Kidney (tissue), 22 donors: ENCODE measurements at places on chromosomes 12 and 14. TPM values are rescaled to one million over a fixed set of nuclear protein-coding genes. Genes with fewer than 3 reads are reported as not detected.

The SMCO3 gene
- polyA plus RNA-seq = 10.9 TPM

The RASSF9 gene
- 1.0 TPM for polyA plus RNA-seq

The NUAK1 gene
- polyA plus RNA-seq = 2.9 TPM

The RERGL gene
- polyA plus RNA-seq = 48.4 TPM

The BEGAIN gene
- polyA plus RNA-seq = 0.52 TPM

The AMDHD1 gene
- 5.9 TPM for polyA plus RNA-seq

The SYNE2 gene
- 65.9 TPM for polyA plus RNA-seq

The DDIT3 gene
- polyA plus RNA-seq = 83.1 TPM

The HEATR5A gene
- polyA plus RNA-seq = 8.0 TPM

The LTB4R2 gene
- polyA plus RNA-seq = 0.67 TPM

The HRK gene
- polyA plus RNA-seq = not detected

The CLEC2D gene
- polyA plus RNA-seq = 2.5 TPM

The ACVRL1 gene
- polyA plus RNA-seq = 29.1 TPM

The CREBL2 gene
- polyA plus RNA-seq = 35.8 TPM

The TOMM20L gene
- not detected for polyA plus RNA-seq

The WIF1 gene
- not detected for polyA plus RNA-seq

The BIN2 gene
- 3.4 TPM for polyA plus RNA-seq

The MGP gene
- 745 TPM for polyA plus RNA-seq

The OR6C1 gene
- not detected for polyA plus RNA-seq

The TBX3 gene
- polyA plus RNA-seq = 10.5 TPM

The BHLHE41 gene
- 2.2 TPM for polyA plus RNA-seq

The MGAT4C gene
- not detected for polyA plus RNA-seq

The MYH7 gene
- 1.6 TPM for polyA plus RNA-seq

The SYNDIG1L gene
- polyA plus RNA-seq = 0.47 TPM

The MARCHF9 gene
- 38.4 TPM for polyA plus RNA-seq

The ACTR10 gene
- 96.6 TPM for polyA plus RNA-seq

The OVCH1 gene
- polyA plus RNA-seq = not detected

The KRT7 gene
- polyA plus RNA-seq = 173 TPM

The RAD51AP1 gene
- polyA plus RNA-seq = 0.52 TPM

The HOXC9 gene
- 11.7 TPM for polyA plus RNA-seq

The CCDC198 gene
- 114 TPM for polyA plus RNA-seq

The ATF7IP gene
- polyA plus RNA-seq = 6.3 TPM

The TC2N gene
- polyA plus RNA-seq = 5.8 TPM

The HCAR3 gene
- polyA plus RNA-seq = not detected

The SLC6A12 gene
- polyA plus RNA-seq = 45.6 TPM

The WASHC3 gene
- polyA plus RNA-seq = 95.9 TPM

The KCNH5 gene
- polyA plus RNA-seq = not detected
